ENCODE measurements at places on chromosomes 12 and 14.

- no peak for DNase-seq
Measured at GRCh38 chr14:97390096-97390724, 593.0 kb downstream of the VRK1 start.

GRCh38 chr14:105852378-105853088 lies 326.1 kb downstream of the TMEM121 start:
- DNase-seq: no peak

- no peak for DNase-seq
Measured at GRCh38 chr12:105036937-105037649, 47.2 kb downstream of the ALDH1L2 start.

GRCh38 chr14:35938770-35939169 lies 112.6 kb downstream of the BRMS1L start:
- DNase-seq: no peak

- DNase-seq: no peak
Measured at GRCh38 chr14:98018628-98019027, 1221.4 kb downstream of the VRK1 start.

DNA sequence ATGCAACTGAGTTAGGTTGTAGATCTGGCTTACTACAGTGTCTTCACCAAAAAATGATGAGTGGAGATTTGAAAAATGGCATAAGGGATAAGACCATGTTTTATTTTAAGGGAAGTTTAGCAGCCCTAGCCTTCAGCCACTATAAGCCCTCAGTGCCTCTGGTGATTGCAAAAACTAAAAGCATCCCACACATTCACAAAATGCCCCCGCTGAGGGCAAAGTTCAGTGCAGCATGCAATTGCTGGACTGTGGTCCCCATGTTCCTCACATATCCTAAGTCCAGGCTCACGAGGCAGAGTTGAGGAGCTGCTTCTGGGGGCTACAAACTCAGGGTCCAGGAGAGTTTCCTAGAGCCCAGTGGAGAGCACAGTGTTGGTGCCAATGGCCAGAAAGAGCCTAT lies 29.6 kb upstream of the NCOR2 start:
- DNase-seq: no peak

DNA sequence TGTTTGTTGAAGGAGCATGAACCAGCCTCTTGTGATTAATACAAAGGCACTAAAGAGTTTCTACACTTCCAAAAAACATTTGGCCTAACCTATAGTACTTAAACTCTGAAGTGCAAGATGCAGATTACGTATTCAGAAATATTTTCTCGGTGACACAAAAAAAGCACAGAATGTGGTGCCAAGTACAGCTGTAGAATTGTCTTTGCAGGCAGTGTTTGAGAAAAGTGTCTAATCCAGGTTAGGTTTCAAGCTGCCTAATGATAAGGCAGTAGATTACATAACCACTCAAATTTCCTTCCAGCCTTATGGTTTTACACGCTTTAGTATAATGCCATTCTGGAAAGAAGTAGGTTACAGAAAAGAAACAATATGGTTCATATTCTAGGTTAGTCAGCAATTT lies 205.2 kb downstream of the KLHL28 start:
- no peak for DNase-seq

GRCh38 chr14:36676236-36676635 lies 14.6 kb downstream of the PAX9 start:
- DNase-seq: no peak

DNA sequence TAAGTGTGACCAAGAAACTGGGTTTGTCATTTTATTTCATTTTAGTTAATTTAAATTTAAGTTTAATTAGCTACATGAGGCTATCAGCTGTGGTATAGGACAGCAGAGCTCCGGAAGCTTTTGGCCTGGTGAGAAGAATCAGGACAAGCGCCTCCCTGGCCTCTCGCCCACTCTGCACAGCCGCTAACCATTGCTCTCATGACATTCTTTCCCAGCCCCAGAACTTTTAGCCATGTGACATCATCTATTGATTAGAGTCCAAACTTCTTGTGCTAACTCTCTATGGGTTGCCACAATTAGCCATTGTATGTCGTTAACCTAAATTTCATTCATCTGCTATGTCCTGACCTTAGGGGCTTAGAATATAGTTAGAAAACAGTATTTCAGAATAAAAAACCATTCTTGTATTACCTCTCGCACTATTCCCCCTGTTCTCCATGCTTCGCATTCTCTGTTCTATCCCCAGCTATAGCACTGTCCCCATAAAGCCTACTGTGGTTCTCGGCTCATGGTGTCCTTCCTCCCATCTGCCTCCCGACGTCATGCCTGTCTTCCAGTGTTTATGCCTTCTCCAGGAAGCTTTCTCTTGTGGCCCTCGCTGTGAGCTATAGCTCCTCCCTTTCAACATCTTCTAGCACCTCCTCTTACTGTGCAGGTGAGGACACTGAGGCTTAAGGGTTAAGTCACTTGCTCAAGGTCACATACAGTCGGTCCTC lies 23.5 kb downstream of the SSH1 start:
- no peak for DNase-seq

- no peak for DNase-seq
Measured at GRCh38 chr14:71137536-71138447, 230.5 kb downstream of the PCNX1 start.

DNA sequence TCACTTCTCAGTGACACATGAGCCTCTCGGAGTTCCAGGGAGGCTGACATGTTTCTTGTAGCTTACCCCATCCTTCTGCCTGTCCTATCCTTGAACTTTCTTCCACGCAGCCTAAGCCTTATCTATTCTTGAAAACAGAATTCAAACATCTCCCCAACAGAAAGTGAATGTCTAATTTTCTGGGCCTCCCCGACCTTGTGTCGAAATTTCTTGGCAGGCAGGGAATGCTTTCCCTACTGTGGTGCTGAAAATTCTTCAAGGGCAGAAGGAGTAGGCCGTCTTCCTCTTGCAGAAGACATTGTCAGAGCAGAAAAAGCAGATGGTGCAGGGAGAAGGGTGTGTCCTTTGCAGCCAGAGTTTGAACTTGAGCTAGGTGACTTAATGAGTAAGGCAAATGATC lies 63.0 kb upstream of the TCL1B start:
- DNase-seq: no peak

GRCh38 chr12:40208707-40209446 lies 15.9 kb upstream of the LRRK2 start:
- DNase-seq: no peak

DNA sequence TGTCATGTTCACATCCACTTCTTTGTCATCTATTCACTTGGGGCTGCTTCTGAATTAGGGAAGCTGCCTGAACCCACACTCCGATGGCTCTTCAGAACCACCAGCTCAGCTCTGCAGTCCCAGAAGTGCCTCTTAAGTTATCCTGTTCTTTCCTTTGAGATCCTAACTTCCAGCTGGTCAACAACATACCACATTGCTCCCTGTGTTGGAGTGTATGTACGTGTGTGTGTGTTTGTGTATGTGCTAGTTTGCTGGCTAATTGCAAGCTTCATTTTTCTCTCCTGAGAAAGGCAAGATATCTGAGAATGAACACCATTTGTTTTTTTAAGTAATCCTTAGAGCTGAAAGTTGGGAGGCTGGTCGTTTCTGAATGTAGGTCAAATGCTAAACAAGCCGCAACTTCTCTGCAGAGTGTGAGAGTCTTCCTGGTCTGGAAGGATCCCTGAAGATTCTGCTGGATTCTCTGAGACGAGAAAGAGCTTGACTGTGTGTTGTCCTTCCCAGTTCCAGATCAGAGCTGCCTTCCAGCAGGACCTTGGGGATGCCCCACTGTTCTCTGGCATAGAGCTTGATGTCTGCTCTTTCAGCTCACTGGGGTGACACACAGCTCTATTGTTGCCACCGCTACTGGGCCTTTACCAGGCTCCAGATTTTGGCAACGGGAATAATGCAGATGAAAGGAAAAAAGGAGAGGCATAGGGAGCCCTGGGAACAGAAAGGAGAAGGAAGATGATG lies 839 bp downstream of the GSG1 start:
- no peak for DNase-seq

GRCh38 chr12:130357729-130358330 lies 20.1 kb downstream of the PIWIL1 start:
- DNase-seq: no peak

DNA sequence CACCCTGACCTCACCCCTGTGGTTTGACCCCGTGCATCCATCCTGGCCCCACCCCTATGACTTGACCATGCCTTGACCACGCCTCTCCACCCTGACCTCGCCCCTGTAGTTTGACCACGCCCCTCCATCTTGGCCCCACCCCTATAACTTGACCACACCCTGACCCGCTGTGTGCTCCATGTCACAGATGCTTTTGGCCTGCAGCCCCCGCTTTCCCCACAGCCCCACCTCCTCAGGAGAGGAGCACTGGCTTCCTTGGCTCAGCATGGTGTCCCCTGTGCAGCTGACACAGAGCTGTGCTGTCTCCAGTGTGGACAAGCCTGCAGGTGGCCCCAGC lies 269.9 kb upstream of the SFSWAP start:
- DNase-seq: no peak

Measured in stimulated activated naive CD4-positive, alpha-beta T cell treated with Interleukin-2 at 50 U/mL for 16 hours (primary cell).